ENCODE measurements at places on chromosomes 6 and 20.

DNA sequence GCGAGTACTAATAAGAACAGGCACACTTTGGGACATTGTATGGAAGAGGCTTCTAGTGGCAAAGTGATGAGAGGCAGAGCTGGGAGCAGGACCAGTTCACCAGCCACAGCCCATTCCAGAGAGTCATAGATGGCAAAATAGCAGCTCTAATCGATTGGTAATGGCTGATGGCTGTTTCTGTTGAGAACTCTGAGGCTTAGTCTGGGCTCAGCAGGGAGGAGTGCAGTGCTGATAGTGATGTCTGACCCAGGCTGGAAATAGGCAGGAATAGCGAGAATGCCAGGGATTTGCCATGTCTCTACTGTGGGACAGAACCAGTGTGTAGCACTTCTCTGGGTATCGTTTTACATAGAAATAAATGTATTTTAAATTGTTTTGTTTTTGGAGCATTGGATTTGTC is 620.0 kb upstream of the FLRT3 start:
- no peak for DNase-seq

- peak; percentile 75 for DNase-seq
Measured at GRCh38 chr6:52284131-52284459, 447 bp downstream of the MCM3 start.

DNA sequence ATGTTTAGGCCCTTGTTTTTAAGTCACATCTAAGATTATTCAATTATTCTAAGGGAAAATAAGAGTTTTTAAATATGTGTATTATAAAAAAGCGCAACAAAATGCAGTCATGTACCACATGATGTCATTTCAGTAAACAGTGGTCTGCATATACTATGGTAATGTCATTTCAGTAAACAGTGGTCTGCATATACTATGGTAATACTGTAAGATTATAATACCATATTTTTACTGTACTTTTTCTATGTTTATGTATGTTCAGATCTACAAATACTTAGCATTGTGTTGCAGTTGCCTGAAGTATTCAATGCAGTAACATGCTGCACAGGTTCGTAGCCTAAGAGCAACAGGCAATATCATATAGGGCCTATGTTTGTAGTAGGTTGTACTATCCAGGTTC is 21.4 kb downstream of the MEI4 start:
- no peak for DNase-seq

DNA sequence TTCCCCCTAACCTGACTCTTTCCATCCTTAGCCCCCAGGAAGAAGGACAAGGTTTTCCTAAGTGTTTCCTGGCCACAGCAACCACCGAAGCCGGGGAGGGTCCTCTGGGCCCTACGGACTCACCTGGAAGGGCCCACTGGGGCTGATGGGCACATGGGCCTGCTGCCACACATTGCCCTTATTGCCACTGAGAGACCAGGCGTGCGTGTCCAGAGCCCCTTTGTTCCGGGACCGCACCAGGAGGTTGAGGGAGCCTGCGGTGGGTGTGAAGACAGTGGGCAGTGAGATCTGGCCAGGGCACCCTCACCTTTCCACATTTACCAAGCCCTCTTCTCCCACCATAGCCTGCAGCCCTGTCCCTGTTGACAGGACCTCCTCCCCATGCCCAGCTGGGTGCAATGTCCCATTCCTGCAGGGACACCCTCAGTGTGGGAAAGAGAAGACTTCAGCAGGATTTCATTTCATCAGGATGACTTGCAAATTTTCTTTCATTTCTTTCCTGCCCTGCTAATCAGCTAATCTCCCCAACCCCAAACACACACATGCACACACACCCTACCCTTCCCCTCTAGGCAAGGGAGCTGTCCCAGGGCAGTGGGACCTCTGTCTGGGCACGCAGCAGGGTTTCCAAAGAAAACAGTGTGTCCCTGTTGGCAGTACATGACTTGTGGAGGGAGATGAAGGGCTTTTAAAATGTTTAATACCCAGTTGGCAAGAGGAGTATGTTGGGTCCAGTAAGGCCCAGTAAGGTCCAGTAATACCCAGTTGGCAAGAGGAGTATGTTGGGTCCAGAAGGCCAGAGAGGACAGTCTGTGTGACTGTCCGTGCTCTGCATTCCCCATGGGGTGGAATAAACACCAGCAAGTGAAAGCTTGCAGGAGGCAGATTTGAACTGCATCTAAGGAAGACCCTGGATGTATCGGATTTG is 59.0 kb downstream of the MDGA1 start:
- DNase-seq = no peak

DNA sequence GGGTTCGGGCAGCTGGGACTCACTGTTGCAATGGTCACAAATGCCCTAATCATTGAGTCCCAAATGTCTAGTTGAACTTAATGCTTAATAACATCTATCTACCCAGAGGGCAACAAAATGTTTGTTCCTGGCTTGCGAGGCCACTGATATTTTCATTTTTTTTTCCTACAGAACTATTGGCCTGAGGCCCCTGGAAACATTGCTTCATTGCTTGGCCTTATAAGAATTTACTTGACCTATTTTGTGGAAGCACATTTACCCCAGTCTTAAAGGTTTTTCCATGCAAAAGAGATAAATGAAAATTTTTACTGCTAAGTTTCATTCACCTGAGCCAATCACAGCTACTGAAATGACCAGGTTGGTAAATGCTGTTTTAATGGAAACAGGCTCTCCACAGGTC is 133.1 kb upstream of the RIPOR2 start:
- no peak for DNase-seq

DNA sequence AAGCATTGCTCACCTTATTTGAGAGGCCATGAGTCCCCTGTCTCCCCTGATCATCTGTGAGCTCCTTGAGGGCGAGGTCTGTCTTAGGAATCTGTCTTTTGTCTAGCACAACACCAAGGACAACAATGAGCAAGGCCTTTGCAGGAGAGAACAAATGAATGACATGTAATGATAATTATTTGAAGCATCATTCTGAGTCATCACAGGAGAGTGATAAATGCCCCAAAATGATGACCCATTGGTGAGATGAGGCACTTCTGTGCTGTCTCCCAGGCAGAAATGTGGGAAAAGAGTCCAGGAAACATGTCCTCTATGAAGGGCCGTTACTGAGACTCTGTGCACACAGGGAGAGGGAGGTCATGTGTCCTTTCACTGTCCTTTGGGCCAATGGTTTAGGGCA is 105.2 kb upstream of the LRFN2 start:
- no peak for DNase-seq

GRCh38 chr6:123085403-123085802 is 89.4 kb downstream of the CLVS2 start:
- DNase-seq = no peak

DNA sequence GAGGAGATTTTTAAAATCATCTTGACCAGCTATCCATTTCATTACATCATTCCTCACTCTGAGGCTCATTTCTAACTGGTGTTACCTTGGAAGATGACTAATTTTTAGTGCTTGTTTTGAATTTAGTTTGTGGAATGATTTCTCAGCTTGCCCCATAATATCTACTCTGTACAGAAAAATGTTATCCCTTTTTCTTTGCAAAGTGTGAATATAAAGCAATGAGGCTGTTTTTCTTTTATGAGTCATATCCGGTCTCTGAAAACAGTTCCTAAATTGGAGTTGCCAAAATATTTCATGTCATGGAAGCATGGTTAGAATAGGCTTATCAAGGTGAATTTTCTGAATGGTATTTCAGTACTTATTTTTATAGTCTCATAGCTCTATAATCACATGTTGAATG is 43.8 kb downstream of the FUT9 start:
- DNase-seq = no peak

GRCh38 chr6:7086488-7086887 is 21.3 kb upstream of the RREB1 start:
- no peak for DNase-seq

DNA sequence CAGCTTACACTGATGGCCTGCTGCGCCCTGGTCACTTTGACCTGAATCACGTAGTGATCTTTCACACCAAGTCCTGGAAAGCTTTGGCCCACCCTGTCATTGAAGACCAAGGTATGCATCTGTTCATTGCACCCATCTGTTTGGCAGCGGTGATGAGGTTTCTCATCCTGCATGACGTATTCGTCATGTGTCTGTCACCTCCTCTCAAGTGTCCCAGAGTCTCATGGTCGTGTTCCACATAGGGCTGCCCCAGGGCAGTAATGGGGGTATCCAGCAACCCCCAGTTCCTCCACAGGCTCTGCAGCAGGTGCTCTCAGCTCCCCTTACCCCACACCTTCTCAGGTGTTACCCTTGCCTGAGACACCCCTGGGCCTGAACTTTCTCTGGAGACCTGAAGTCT is 104.1 kb downstream of the SYNDIG1 start:
- no peak for DNase-seq

GRCh38 chr6:162618448-162619002 is 109.0 kb downstream of the PRKN start:
- DNase-seq = no peak

DNA sequence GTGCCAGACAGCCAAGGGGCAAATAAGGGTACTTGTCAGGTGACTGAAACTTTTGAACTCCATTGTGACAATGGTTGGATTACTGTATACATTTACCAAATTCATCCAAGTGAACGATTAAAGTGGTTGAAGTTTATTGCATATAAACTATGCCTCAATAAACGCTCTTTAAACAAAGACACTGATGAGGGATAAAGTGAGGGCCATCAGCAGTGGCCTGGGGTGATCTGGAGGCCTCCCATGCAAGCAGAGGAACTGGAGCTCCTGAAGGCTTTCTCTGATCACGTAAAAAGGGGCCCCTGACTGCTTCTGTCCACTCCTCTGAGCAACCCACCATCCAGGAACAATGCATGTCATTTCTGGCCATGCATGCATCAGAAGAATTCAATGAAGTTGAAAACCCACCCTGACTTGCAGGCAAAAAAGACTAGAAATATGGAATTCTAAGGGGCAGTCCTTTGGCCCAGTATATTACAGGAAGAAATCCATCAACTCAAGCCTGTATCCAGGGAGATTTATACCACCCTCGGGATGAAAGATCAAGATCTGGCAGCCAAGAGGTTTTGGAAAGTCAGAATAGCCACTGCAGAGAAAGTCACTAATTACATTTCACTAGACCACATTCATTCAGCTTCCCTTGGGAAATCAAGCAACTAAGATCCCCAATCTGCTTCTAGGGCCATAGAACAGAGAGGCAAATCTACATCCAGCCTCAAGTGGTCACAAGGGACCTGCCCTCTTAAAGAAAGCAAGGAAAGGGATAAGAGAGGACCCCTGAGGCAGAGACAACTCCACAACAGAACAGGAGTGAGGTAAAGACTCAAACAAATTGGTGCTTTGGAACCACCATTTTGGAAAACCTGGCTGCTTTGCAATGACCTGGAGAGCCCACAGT is 31.7 kb upstream of the RAB22A start:
- no peak for DNase-seq

DNA sequence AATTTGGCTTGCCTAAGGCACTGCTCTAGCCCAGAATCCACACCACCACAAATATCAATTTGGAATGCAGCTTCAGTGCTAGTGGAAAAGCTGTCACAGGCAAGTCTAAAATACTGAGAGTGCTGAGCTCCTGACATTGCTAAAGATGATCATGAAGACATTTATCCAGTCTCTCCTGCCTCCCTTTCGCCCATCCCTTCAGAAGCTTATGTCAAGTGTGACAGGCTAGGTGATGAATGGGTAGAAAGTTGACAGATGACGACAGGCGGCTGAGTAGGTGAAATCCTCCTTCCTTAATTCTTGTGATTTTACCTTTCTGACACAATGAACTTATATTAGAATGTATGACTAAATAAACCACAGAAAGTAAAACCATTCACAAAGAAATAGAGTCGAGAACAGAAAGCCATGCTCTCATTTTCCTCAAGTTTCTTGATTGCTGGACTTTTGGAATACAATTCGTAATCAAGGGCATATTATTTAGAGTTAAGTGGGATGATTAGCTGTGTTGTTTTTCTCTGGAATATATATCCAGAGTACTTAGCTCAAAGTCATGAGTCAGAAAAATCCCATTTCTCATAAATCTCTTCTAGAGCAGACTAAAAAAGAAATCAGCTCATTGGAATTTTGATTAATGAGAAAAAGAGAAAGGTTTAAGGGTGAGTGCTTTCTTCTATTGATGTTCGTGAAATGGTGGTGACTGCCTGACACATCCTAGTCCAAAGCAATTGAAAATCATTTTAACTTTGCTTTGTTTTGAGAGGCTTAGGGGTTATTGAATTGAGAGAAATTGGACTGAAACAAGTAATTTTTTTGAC is 1228.2 kb upstream of the CITED2 start:
- DNase-seq = no peak

DNA sequence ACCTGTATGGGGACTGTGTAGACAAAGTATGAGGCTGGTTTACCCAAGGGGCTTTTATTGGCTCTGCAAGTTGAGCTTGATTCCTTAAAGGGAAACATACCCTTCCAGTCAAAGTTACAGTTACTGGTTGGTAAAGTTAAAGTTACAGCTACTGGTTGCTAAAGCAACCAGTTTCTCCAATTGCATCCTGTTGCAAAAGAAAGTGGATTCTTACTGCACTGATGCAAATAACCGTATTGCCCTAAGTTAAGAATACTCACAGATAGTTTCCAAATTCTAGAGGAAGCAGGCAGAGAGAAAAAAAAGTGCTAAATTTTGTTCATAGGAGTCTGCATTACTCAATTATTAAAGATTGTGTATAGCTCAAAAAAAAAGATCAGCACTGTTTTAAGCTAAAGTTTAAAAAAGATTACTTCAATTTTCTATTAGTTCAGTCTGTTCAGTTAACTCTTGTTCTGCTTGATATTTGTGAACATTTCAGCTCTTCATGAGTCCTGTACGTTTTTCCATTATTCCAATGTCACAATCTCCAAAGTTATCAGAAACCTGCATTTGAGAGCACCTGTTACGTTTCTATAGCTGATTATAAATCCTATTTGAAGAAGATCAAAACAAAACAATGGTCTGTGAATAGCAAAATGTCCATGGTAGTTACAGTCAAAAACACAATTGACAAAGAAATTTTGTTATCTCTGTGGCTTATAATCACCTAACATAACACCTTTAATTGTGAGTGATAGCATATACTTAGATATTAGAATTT is 8.6 kb upstream of the IL22RA2 start:
- no peak for DNase-seq

DNA sequence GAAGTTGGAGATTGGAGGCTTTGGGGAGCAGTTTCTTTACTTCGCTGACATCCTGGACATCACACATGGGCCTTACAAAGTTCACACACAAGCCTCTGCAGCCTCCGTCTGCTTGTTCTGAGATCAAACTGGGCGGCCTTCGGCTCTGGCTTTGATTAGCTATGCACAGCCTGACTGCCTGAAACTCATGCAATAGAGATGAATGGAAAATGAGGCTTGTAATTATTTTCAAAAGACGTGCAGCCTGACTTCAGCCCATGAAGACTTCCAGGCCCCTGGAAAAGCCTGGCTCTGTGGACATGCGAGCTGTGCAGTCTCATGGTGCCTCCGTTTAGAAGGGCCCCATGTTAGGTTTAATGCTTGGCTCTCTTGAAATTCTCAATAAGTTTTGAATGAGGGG is 480.5 kb upstream of the SULF2 start:
- no peak for DNase-seq
